ENCODE measurements at places on chromosomes 1 and 21. TPM values are rescaled to one million over a fixed set of nuclear protein-coding genes. Genes with fewer than 3 reads are reported as not detected.

Gene ADORA1
- total RNA-seq: not detected

Gene LCE1C
- total RNA-seq: not detected

Gene GJB5
- total RNA-seq: not detected

Gene DAB1
- not detected for total RNA-seq

Gene TTC34
- total RNA-seq: under 0.01 TPM

Gene TTC24
- not detected for total RNA-seq

Gene GJA8
- not detected for total RNA-seq

Gene PTGFR
- total RNA-seq: 1.4 TPM

Gene RPAP2
- total RNA-seq: 14.4 TPM

Gene AVPR1B
- not detected for total RNA-seq

Gene STYXL2
- total RNA-seq: not detected

Gene FCRL6
- total RNA-seq: not detected

Gene SPRR1B
- not detected for total RNA-seq

Gene ZBTB7B
- 14.7 TPM for total RNA-seq

Gene MAB21L3
- not detected for total RNA-seq

Gene AJAP1
- total RNA-seq: under 0.01 TPM

Gene GREM2
- total RNA-seq: not detected

Gene ABCA4
- total RNA-seq: under 0.01 TPM

Gene GRIK3
- total RNA-seq: not detected

Gene BTBD19
- total RNA-seq: 2.0 TPM

Gene TFF1
- total RNA-seq: not detected

Gene CRNN
- total RNA-seq: not detected

Gene GPN2
- 18.2 TPM for total RNA-seq

Gene CA6
- not detected for total RNA-seq

Gene CIART
- 1.8 TPM for total RNA-seq

Gene S100A7
- not detected for total RNA-seq

Gene CASQ1
- total RNA-seq: not detected

Gene PRELP
- total RNA-seq: 0.58 TPM

Gene AHDC1
- total RNA-seq: 7.8 TPM

Gene APOBEC4
- total RNA-seq: not detected

Gene TSPAN2
- under 0.01 TPM for total RNA-seq

Gene VWA5B1
- total RNA-seq: not detected

Gene MCM3AP
- 67.3 TPM for total RNA-seq

Gene NCAM2
- 1.2 TPM for total RNA-seq

Gene BATF3
- 0.35 TPM for total RNA-seq

Gene TINAGL1
- 22.9 TPM for total RNA-seq

Gene ELAPOR1
- 0.29 TPM for total RNA-seq

Gene INKA2
- 0.58 TPM for total RNA-seq

Gene GNG4
- total RNA-seq: 0.86 TPM

Gene TEKT2
- total RNA-seq: not detected

Gene ACTN2
- total RNA-seq: not detected

Gene LIN28A
- total RNA-seq: not detected

Gene ANKRD13C
- 15.6 TPM for total RNA-seq

Gene AMY2A
- not detected for total RNA-seq

Gene RNF207
- 12.6 TPM for total RNA-seq

Gene HSD3B2
- total RNA-seq: not detected

Gene TSPEAR
- total RNA-seq: not detected

Gene AMY1B
- total RNA-seq: not detected

Gene RRP1B
- 23.9 TPM for total RNA-seq

Gene C2CD4D
- not detected for total RNA-seq

Gene CNKSR1
- total RNA-seq: not detected

Gene CD1B
- not detected for total RNA-seq

Gene AGT
- 1.2 TPM for total RNA-seq

Gene SVBP
- 9.7 TPM for total RNA-seq

Gene NEK2
- total RNA-seq: 29.1 TPM

Gene RAB42
- total RNA-seq: 13.5 TPM

Gene UBXN10
- not detected for total RNA-seq

Gene TAL1
- total RNA-seq: not detected

Gene RNU1-2
- not detected for total RNA-seq

All from myometrial cell (primary cell).